ENCODE measurements at places on chromosomes 6 and 20. TPM values are rescaled to one million over a fixed set of nuclear protein-coding genes. Genes with fewer than 3 reads are reported as not detected.

The HRH3 gene
- not detected for total RNA-seq

The SCGN gene
- total RNA-seq, result 0.30 TPM

The PDYN gene
- total RNA-seq, result not detected

The IRF4 gene
- total RNA-seq, result 0.26 TPM

The MYLK4 gene
- total RNA-seq, result 0.10 TPM

The PHF20 gene
- total RNA-seq, result 33.8 TPM

The TXLNB gene
- total RNA-seq, result not detected

The SLC22A1 gene
- total RNA-seq, result 2.0 TPM

The ULBP3 gene
- total RNA-seq, result 3.9 TPM

The BPIFA3 gene
- total RNA-seq, result not detected

The CGA gene
- total RNA-seq, result 0.58 TPM

The CABLES2 gene
- 5.5 TPM for total RNA-seq

The RUNX2 gene
- 1.4 TPM for total RNA-seq

The SLC23A2 gene
- total RNA-seq, result 12.5 TPM

The LKAAEAR1 gene
- 2.4 TPM for total RNA-seq

The TCF15 gene
- not detected for total RNA-seq

The MEP1A gene
- not detected for total RNA-seq

The PROKR2 gene
- total RNA-seq, result not detected

Data from A549 treated with AZD2906 at 1 μM for 4 hours (cell line).